ENCODE measurements at places on chromosomes 6 and 20. TPM values are rescaled to one million over a fixed set of nuclear protein-coding genes. Genes with fewer than 3 reads are reported as not detected.

ABT1 gene
- total RNA-seq: 9.3 TPM

KCNS1 gene
- total RNA-seq: 1.2 TPM

TXLNB gene
- 136 TPM for total RNA-seq

CPNE1 gene
- total RNA-seq: 82.7 TPM

AGPAT4 gene
- total RNA-seq: 3.5 TPM

ERMARD gene
- total RNA-seq: 12.2 TPM

RIN2 gene
- 47.8 TPM for total RNA-seq

PSORS1C2 gene
- total RNA-seq: not detected

DEFB124 gene
- total RNA-seq: not detected

PRR18 gene
- not detected for total RNA-seq

KCNQ5 gene
- not detected for total RNA-seq

APCDD1L gene
- 1.0 TPM for total RNA-seq

KPNA5 gene
- 11.4 TPM for total RNA-seq

TBC1D7 gene
- 21.0 TPM for total RNA-seq

TSHZ2 gene
- total RNA-seq: 6.9 TPM

PLG gene
- total RNA-seq: not detected

LGSN gene
- total RNA-seq: not detected

CST2 gene
- total RNA-seq: not detected

Data from right cardiac atrium (tissue), 5 donors.